ENCODE measurements at places on chromosomes 16 and 17. TPM values are rescaled to one million over a fixed set of nuclear protein-coding genes. Genes with fewer than 3 reads are reported as not detected.

CIITA gene
- total RNA-seq = 7.2 TPM

SLC12A3 gene
- total RNA-seq = not detected

- no peak for DNase-seq
Measured at GRCh38 chr16:65600046-65600445, 478.2 kb upstream of the CDH11 start.

DNA sequence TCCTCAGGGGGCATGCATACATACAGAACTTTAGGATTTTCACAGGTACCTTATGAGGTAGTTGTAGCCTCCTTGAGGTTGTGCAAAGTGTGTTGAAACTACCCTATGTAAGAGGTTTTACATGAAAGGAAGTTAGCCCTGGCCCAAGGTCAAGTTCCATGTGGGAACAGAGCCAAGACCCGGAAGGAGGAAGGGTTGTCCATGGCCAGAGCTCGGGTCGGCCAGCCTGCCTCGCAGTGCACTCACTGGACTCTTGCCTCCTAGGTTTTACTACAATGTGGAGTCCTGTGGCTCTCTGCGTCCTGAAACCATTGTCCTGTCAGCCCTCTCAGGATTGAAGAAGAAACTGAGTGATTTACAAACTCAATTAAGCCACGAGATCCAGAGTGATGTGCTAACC is 8.2 kb downstream of the POLR2C start:
- DNase-seq = no peak

- DNase-seq = no peak
Measured at GRCh38 chr17:3750926-3751325, 27.2 kb downstream of the HASPIN start.

DNA sequence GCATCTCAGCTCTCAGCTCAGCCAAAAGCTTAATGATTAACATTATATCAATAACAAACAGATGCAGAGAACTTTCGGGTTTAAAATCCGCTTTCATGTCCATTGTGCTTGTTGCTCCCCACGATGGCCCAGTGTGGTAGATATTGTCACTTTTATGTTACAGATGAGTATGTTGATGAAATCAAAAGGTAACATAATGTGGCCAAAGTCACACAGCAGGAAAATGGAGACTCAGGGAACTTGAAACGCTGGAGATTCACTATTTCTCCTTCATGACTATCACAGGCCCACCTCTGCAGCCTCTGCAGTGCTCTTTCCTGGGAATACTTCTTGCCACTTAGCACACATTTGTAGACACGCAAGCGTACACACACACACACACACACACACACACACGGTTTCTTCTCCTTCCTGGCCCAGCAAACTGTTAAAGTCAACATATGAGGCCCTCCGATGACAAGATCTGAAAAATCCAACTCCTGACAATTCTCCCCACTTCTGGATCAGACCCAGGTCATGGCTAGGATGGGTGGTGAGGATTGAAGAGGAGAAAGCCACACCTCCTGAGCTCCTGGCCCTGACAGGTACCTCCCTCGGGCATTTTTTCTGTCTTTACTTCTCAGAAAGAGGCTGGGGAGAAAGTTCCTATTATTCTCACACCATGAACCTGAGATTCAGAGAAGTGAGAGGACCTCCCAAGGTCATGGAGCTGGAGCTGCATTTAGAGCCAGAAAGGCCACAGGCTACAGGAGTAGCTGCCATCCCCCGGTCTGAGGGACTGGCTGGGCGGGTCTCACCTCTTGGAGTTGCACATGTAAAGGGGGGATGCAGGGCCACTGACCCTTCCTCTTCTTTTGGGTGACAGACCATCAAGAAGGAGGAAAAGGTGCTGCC is 9.7 kb downstream of the DRC7 start:
- peak; percentile 34 for DNase-seq

DNA sequence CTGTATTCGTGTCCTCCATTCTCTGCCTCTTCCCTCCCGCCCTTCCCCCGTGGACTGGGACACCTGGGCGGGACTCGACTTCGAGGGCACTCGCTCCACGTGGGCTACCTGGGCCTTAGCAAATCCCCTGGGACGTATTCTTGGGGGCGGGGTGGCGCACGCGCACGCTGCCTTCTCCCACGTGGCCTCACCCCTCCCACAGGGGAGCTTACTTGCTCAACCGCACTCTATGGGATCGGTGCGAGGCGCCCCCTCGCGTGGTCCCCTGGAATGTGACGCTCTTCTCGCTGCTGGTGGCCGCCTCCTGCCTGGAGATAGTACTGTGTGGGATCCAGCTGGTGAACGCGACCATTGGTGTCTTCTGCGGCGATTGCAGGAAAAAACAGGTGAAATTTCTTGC is 3.5 kb downstream of the VMO1 start:
- DNase-seq = no peak

DNA sequence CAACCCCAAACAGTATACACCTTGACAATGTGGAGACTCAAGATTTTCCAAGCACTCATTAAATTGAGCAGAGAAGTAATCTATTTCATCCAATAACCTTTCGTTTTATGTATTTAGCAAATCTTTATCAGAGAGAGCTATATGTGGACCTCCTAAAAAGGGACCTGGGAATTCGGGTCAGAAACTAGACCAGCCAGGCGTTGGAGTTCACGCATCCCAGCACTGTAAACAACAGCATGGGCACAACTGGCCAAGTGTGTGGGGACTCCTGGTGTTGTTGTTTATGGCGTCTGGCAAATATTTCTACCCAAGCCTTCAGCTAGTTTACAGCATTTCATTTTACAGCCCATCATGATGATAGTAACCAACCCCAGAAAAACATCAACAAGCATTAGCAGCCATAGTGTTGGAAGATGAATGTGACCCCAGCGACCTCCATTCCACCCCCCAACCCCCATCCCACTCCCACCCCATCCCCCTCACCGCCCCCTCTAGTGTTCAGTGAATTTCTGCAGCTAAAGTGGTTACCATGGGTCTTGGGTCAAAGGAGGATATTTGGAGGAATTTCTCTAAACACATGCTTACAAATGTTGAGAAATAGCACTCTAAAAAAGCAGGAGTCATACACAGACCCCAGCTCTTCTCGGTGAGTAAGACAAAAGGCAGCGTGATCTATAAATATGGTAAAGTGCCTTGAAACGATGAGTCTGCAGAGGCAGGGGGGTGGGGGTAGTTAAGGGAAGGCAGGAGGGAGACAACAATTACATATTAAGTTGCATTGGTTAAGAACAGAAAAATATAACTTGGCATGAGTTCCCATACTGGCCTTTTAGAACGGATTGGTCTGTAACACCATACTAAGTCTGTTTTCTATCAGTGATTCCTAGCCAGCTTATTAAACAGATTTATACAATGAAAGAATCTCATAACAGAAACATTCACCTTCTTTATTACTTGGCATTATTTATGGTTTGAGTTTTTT is 91.4 kb upstream of the TBX2 start:
- DNase-seq = peak; percentile 71

Measured in tongue (tissue), 3 donors.